ENCODE measurements at places on chromosomes 16 and 17.

GRCh38 chr16:72743011-72743761 is 304.7 kb downstream of the ZFHX3 start:
- DNase-seq: no peak

DNA sequence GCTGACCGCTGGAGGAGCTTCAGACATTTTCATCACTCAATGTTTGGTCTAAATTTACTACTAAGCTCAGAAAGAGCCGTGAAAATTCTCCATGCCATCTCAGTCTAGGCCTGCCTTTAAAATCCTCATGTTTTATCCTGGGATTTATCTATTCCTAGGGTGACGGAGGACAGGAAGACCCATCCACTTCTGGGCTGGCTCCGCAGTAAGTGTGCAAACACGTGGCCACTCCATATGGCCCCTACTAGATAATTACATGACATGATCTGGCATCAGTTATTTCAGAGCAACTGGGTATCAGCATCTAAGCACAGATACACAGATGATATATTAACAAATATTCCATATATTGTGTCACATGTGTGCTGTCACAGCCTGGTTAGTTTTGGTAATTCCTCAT is 77.8 kb upstream of the HS3ST4 start:
- no peak for DNase-seq

GRCh38 chr16:90018652-90019542 is at the start of gene DBNDD1:
DBNDD1 (minus strand) TSS chr16:90019456; CDS start chr16:90019341, 115 bp downstream.
- no peak for DNase-seq

- DNase-seq: no peak
Measured at GRCh38 chr16:66984892-66985311, 3.5 kb upstream of the CES4A start.

- DNase-seq: no peak
Measured at GRCh38 chr16:272633-273546, 2.9 kb downstream of the RGS11 start.

- DNase-seq: no peak
Measured at GRCh38 chr16:59432896-59433295, 698.8 kb upstream of the GOT2 start.

- no peak for DNase-seq
Measured at GRCh38 chr17:68375566-68375965, 81.7 kb downstream of the WIPI1 start.

- no peak for DNase-seq
Measured at GRCh38 chr16:48818257-48818656, 208.3 kb upstream of the N4BP1 start.

GRCh38 chr16:67177743-67178699 is 5.7 kb downstream of the MATCAP1 start:
- DNase-seq: no peak

GRCh38 chr17:73072219-73072962 is 20.1 kb downstream of the SLC39A11 start:
- no peak for DNase-seq

GRCh38 chr17:51572115-51572514 is 311.8 kb downstream of the UTP18 start:
- no peak for DNase-seq

- DNase-seq: peak; percentile 62
Measured at GRCh38 chr17:7308625-7309433, 1.4 kb downstream of the EIF5A start.

- no peak for DNase-seq
Measured at GRCh38 chr16:49017501-49017900, 264.1 kb downstream of the CBLN1 start.

DNA sequence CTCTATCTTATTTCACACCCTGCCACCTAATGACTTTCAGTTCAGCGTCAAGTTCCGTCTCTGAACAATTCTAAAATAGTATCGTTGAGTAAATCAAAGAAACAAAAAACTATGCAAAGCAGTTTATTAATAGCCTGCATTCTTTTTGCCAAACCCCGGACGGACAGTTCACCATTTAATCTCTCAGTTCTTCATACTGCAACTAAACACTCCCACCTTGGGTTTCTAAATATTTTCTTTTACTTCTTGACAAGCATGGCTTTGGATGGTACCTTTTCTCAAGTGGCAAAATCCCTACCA is 1.2 kb downstream of the MYH11 start:
- no peak for DNase-seq

DNA sequence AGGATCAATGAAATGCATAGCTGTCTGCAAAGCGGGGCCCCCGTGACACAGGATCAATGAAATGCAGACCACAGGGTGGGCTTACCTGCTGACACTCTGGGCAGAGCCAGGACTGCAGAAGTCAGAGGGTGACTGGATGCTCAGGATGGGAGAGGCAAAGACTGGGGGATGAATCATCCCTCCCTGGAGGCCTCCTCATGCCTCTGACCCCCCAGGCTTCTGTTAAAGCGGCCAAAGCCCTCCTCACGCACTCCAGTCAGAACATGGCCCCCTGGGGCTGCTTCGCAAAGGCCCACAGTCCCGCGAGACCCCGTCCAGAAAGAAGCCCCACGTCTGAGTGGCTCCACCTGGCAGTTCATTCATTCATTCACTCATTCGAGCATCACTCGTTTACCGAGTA is 38.4 kb upstream of the FOXF1 start:
- DNase-seq: no peak

DNA sequence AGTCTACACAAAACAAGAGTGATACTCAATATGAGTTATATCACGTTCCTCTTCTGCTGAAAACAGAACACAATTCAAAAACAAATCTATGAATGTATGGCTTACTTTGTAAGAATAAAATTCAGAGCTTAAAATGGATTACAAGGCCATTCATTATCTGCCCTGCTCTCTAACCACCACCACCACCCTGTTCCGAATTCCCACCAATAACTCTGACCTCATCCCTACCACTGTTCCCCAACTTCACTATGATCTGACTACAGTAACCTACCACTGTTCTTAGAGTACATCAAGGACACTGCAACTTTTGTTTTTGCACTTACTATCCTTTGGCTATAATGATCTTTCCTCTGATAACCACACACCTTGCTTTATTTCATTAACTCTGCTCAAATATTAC is 21.3 kb downstream of the FBXL20 start:
- DNase-seq: no peak

- no peak for DNase-seq
Measured at GRCh38 chr17:55706808-55707773, 15.6 kb downstream of the TMEM100 start.

- no peak for DNase-seq
Measured at GRCh38 chr17:83123896-83124801, 44.7 kb downstream of the METRNL start.

GRCh38 chr17:75188614-75189013 is 5.9 kb upstream of the SUMO2 start:
- no peak for DNase-seq

GRCh38 chr17:17365476-17366110 is 62.4 kb downstream of the NT5M start:
- DNase-seq: no peak

- DNase-seq: no peak
Measured at GRCh38 chr16:1258906-1259759, 3.3 kb downstream of the TPSD1 start.

- DNase-seq: no peak
Measured at GRCh38 chr16:259226-259625, 16.5 kb downstream of the RGS11 start.

DNA sequence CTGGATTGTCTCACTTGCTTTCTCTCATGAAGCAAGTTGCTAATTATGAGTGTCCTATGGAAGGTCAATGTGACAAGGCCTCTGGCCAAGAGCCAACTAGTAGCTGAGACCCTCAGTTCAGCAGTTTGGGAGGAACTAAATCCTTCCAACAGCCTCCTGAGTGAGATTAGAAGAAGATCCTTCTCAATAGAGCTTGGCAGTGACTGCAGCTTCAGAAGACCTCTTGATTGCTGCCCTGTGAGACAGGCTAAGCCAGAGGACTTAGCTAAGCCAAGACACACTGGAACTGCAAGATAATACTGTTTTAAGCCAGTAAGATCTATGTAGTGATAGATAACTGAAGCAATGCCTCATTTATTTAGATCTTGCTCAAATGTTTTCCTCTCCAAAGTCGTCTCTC is 34.3 kb downstream of the PCTP start:
- DNase-seq: no peak

GRCh38 chr17:67759355-67760171 is 41.8 kb downstream of the NOL11 start:
- no peak for DNase-seq

- no peak for DNase-seq
Measured at GRCh38 chr16:83308414-83308813, 499.4 kb upstream of the HSBP1 start.

DNA sequence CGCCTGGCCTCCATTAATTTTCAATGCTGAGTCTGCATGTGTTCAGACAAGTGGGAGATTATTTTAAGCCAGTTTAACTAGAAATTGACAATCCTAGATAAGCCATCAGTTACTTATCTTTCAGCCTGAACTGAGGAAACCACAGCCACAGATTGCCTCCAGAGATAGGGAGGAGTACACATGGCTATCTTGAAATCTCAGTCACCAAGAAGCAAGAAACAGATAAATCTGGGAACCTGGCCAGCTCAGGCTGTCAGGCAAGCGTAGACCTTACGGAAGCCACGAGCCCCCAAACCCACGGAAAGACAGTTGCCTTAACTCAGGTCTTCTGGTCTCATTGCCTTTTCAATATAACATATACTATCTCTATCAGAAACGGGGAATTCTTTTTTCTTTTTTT is 2.0 kb upstream of the GLG1 start:
- no peak for DNase-seq

- DNase-seq: no peak
Measured at GRCh38 chr17:72920513-72920912, 172.0 kb downstream of the SLC39A11 start.

DNA sequence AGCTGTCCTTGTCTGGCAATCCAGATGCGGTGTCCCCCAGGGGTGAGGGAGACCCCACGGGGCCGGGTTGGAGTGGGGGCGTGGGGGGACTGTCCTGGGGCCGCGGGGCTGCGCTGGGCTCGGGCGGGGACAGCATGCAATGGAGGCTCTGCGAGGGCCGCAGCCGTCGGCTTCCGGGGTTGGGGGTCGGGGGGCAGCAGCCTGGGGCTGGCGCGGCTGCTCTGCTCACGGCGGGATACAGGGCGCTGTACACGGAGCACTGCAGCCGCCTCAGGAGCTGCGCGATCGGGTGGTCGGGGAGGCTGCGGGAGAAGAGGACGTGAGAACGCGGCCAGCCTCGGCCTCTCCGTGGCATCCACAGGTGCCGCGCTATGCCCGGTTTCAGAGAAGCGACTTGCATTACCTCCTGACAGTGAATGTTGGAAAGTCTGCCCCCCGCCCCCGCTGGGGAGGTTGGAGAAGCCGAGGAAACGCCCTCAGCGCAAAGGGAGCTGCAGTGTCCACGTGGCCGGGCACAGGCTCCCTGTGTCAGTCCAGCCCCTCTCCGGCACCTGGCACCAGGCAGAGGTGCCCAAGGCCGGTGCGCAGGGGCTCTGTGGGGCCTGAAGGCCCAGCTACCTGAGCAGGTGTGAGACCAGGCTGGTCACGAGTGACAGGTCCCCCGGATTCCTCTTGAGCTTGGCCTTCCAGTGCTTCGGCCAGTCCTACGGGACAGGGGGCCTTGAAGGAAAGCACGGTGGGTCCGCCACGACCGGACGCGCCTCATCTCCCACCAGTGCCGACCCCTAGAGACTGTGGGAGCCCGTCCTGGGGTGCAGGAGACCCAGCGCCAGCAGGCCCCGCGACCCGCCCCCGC is 9.4 kb upstream of the SPATA2L start:
- no peak for DNase-seq

DNA sequence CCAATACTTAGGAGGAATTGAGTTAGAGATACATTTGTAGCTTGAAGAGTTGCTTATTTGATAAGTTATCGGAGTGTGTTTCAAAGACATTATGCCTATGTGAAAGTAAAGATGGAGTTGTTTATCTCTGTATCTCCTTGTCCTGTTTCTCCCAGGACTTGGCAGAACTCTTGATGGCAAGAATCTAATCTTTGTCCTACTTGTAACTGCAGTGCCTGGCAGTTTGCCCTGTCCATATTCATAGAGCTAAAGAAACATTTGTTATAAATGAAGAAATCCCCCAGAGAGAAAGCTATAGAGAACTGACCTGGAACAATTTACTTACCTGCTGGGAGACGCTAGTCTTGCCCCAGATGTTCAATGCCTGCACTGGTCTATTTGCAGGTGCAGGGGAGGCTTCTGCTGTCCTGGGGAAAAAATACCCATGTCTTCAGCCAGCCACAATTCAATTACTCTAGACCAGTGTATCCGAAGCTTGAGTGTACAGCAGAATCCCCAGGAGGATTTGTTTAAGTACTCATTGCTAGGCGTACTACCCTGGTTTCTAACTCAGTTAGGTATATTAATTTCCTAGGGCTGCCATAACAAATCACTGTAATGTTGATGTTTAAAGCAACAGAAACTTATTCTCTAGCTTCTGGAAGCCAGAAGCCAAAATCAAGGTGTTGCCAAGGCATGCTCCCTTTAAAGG is 410.0 kb upstream of the HSBP1 start:
- no peak for DNase-seq

DNA sequence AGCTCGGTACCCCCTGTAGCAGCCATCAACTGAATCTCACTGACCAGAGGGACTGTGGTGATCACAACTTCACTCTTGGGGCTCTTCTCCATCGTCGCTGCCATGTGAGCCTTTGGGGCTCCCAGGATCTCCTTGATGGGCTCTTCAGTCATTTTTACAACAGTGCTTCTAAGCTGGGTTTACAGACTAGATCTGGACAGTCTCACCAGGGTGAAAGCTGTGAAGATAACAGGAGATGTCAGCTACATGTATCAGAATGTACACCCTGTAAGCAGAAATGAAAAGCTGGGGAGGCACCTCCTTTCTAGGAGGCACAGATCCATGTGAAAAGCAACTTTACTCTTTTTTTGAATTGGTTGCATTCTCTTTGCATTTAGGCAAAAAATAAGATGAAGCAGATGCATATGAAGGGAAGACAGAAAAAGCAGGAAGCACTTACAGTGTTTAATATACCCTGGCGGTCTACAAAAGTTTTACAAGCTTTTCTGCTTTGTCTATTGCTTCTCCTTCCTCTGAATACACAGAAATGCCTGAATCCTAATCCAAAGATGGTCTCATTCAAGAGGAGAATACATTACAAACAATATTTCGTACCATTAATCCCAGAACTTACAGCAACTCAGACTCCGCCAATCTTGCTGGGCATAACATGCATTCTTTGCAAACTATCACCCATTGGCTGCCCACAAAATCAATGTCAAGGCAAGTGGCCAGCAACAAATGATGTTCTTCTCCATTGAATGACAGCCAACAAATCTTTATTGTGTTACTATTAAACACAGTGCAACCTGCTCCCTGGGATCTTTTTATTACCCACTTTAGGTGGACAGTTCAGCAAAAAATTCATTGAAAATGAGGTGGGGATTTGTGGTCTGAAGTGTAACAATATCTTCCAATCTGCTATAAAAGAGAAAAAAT is 1.5 kb downstream of the TMEM100 start:
- DNase-seq: no peak
